ENCODE measurements at places on chromosomes 4 and X.
A peak's percentile ranks its signal among the peaks of the same experiment; 100 is the strongest.

- DNase-seq = peak; percentile 84
Measured at GRCh38 chr4:166165829-166166420, 292.9 kb downstream of the TLL1 start.

DNA sequence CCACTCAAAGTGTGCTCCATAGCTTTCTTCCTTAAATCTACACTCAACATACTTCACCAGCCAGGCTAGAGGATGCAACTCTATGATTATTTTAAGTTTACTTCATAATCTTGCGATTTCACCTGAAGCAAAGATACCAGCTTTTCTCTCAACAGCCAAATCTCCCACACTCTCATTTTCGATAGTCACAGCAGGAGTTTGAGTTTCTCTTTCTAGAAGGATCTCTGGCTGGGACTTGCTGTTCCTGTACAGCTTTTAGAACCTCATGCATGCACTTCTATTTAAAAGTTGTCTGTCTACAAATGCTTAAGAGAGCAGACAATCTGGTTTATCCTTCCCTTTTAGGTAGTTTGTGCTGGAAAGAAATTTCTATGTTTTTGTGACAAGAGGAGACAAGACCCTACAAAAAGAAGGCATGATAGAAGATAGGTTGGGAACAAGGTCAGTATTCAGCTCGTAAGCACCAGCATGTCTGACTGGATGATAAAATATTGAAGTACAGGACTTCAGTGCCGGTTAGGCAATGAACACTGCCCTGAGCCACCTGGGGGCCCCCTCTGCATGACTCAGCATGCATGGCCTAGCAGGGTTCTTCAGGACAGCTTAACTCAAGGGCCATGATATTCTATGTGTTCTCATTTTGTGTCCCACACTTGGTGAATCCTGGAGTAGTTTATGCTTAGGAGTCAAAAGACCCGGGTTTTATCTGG is 65.6 kb downstream of the ATXN3L start:
- peak; percentile 48 for DNase-seq

DNA sequence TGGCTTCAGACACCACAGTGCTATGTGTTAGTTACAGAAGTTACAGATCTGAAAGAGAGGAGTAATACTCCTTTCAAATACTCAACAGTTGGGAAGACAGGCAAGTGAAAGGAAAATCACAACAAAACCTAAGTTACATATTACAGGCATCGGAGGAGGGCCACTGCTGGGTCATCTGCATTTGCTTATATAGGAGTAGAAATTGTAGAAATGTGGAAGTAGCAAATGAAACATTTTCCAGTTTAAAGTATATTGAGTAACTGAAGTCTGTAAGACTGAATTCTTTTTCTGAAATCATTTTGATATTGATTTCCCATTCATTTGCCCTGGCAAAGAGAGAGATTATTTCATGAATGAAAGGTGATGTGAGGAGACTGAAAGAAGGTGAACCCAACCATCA is 201.7 kb downstream of the SPRY1 start:
- no peak for DNase-seq

- DNase-seq = peak; percentile 19
Measured at GRCh38 chrX:140664939-140665338, 44.6 kb upstream of the LINC00632 start.

DNA sequence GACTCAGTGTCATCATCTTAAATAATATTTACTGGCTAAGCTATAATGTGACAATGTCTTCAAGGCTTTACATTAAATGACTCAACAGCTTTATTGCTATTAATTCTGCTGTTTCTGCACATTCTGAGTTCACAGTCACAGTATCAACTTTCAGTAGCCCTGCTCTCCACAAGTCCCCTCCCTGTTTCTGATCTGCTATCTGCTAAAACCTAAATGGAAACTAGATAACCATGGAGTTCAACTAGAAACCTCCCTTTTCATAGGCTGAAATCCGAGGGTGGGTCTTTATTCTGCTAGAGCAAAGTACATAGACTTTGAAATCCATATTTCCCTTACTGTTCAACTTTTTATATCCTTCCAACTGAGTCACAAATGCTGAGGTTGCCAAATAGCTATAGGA is 5.4 kb upstream of the ACE2 start:
- DNase-seq = no peak

- no peak for DNase-seq
Measured at GRCh38 chr4:55512922-55513571, 33.7 kb downstream of the CLOCK start.

DNA sequence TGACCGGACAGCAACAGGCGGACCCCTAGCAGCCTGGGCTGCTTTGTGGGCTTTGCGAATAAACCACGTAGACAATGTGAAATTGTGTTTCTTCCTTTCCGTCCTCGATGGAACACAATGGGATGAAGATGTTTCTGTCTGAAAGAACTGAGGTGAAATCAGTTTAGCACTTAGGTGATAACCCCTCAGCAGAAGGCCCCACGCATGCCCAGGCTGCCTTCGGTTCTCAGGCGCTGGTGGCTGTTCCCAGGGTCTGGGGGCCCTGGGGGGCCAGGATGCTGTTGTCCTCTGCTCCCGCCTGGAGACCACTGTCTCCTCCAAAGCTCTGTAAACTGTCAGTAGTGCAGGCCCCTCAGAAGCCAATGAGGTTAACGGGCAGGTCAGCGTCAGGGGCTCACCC is 73.9 kb upstream of the HGFAC start:
- DNase-seq = no peak

GRCh38 chr4:68734095-68734494 is 63.6 kb upstream of the UGT2B15 start:
- no peak for DNase-seq

DNA sequence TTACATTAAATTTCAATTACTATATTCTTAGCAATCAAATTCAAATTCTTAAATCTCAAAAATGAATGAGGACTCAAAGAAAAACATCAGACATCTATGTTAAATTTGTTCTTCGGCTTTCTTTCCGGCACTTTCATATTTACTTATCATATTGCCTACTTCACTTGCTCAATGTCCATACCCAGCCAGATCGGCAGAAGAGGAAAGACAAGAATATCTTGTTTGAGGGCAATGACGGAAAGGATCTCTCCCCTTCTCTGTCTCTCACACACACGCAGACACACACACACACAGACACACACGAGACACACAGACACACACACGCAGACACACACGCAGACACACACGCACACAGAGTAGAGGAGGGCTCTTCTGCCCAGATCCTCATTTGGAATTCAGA is 13.2 kb upstream of the IRF2 start:
- no peak for DNase-seq

DNA sequence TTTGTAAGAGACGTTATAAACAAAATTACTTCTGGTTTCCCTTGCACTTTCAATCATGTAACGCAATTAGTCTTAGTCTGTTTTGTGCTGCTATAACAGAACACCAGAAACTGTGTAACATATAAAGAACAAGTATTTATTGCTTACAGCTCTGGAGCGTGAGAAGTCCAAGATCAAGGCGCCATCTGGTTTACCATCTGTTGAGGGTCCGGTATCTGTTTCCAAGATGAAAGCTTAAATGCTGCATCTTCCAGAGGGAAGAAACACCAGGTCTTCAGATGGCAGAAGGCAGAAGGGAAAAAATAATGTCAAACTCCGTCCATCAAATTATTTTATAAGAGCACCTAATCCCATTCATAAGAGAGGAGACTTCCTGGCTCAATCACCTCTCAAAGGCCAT is 474.1 kb downstream of the PDGFC start:
- no peak for DNase-seq

DNA sequence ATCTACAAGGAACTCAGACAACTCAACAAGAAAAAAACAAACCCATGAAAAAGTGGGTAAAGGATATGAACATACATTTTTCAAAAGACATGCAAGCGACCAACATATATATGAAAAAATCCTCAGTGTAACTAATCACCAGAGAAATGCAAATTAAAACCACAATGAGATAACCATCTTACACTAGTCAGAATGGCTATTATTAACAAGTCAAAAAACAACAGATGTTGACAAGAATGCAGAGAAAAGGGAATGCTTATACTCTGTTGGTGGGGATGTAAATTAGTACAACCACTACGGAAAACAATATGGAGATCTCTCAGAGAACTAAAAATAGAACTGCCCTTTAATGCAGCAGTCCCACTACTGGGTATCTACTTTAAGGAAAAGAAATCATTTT is 12.1 kb downstream of the NIPAL1 start:
- no peak for DNase-seq

GRCh38 chrX:87636533-87636932 is 118.9 kb downstream of the KLHL4 start:
- no peak for DNase-seq

- no peak for DNase-seq
Measured at GRCh38 chr4:71275004-71275403, 63.8 kb upstream of the SLC4A4 start.

DNA sequence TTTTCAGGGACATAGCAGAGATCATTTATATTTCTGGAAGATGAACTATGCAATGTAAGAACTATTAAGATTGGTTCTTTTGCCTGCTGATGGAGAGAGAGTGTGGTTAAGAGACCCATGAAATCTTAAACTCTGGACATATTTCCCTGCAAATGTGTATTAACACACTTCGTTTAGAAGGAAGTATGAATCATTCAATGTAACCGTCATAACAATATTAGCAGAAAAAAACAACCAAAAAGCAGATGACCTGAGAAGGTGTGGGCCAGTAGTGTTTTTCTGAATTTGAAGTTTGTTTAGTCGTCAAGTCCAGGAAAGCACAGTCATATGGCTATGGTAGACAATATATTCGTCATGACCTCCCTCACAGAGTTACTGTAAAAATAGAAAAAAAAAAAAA is 2.5 kb upstream of the TMPRSS11D start:
- peak; percentile 58 for DNase-seq

Measured in astrocyte of the spinal cord (primary cell).